ENCODE measurements at places on chromosomes 4 and X.
A peak's percentile ranks its signal among the peaks of the same experiment; 100 is the strongest.

GRCh38 chr4:121973816-121974215, 22.0 kb upstream of the TRPC3 start:
- DNase-seq: no peak

DNA sequence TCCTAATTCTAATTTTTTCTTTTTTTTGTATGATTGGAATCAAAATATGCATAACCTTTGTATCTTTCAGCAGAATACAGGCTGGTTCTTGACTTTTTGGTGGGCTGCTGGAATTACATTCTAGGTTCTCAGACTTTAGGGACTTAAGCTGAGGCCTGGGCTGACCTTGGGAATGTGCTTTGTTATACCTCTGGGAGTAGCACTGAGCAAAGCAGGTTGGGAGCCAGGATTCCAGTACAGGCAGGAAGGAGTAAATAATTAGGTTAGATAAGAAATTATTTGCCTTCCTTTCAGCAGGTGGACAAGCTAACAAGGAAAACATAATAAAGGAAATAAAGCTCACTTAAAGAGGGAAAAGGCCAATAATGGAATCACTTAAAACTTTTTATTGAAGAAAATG, 49.9 kb upstream of the SLC4A4 start:
- no peak for DNase-seq

DNA sequence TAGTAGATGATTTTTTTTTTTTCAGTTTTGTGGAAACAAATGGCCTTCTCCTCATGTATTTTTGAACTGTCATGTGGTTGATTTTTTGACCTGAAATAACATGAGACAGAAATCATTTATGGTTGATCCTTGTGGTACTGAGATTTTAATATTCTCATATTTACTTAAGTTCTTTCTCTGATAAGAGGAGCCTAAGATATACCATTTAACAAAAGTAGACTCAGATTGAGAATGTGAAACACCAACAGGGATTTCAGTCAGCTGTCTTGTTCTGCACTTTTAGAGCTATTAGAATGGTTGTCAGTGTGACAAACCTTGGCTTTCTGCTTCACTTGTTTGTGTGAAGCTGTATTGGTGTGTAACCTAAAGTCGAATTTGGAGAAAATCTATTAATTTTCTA, 575.7 kb downstream of the SPOCK3 start:
- DNase-seq: no peak

DNA sequence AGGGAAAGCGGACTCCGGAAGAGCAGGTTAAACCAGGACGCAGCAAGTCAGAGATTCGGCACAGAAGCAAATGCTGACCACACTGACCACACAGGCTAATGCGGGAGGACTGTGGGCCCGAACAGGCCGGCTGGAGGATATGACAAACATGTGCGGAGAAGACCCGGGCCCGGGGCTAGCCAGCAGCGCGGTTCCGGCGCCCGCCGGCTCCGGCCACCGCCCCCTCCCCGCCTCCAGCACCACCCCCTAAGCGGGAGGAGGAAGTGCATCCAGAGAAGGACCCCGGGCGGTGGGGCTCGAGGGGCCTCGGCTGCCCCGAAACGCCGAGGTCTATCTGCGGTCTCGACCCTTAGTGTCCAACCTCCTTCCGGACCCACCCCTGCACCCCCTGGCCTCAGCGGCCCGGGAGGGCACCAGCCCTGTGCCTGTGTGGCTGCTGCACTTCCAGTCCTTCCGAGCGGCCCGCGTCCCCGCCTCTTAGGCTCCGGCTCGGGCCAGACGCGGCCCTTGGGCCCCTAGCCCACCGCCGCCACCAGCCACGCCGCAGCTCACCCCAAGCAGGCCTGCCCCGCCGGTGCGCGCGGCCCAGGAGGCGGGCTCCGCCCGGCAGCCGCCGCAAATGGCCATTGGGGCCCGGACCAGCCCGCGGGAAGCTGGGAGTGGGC, 2.1 kb downstream of the ELOVL6 start:
- peak; percentile 37 for DNase-seq
